ENCODE measurements at places on chromosomes 3 and 15.

GRCh38 chr15:90160781-90161727 is 40.1 kb upstream of the SEMA4B start:
- peaks cover 18% of the 10 kb centered on the region for H3K4me1 ChIP-seq
- H3K36me3 ChIP-seq: no peaks in the 10 kb centered on the region
- no peak overlapping the region for H3K27ac ChIP-seq
- no peaks in the 10 kb centered on the region for H3K27me3 ChIP-seq
- DNase-seq: no peak

DNA sequence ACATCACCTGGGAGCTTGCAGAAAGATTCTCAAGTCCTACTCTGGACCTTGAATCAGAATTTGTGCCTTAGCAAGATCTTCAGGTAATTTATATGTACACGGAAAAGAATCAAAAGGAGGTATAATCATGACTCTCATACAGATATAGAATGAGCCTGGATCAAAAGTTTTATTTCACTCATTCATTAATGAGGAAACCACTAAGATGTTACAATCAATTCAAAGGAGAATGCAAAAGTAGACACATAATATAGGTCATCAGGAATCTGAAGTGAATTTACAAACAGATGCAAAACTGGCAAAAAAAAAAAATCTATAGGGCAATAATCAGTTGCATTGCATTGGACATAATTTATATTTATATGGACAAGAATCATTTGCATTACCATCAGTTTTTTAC is 195.4 kb upstream of the TLE3 start:
- no peaks in the 10 kb centered on the region for H3K36me3 ChIP-seq
- no peak for DNase-seq
- H3K27ac ChIP-seq: no peak overlapping the region
- H3K4me1 ChIP-seq: no peaks in the 10 kb centered on the region

DNA sequence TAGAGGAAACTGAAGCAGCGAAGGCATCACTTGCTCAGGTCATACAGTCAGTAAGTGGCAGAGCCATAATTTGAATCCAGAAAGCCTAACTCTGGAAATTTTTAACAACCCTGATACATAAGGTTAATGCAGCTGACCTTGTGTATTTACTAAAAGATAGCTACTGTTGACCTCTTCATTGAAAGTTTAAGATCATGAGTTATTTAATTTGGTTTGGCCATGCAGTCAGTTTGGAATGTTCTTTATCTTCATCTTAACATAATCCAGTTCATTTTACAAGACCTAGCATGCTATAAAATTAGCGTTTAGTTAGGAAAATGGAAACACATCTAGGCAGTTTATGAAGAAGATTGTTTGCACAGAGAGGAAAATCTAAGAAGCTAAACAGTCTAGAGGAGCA is 240.9 kb downstream of the RBMS3 start:
- no peak overlapping the region for H3K27ac ChIP-seq
- no peaks in the 10 kb centered on the region for H3K4me1 ChIP-seq

DNA sequence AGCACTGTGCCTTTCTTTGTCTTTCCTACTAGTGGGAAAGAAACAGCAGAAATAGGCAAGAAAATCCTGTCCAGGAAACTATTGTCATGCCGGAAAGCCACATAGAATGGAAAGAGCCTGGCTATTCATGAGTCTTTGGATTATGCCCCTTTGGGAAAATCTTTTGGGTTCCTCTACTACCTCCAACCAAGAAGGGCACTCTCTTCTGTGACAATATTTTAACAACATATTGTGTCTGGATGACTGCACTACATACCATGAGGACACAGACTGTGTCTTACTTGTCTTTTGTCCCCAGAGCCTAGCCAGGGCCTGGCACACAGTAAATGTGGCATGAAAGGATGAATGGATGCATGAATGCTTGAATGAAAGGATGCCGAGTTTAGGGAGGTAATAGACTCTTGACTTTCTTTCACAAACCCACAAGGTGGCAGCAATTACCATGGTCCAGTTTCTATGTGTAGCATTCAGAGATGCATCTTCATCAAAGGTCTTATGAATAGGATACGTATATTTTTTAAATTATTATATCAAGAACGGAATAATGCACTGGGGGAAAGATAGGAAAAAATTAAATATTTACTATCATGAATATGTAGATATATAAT is 30.3 kb downstream of the ARL14 start:
- peak; percentile 71 for DNase-seq
- H3K4me1 ChIP-seq: no peaks in the 10 kb centered on the region
- H3K36me3 ChIP-seq: no peaks in the 10 kb centered on the region
- H3K27me3 ChIP-seq: no peaks in the 10 kb centered on the region

- no peaks in the 10 kb centered on the region for H3K27me3 ChIP-seq
- H3K36me3 ChIP-seq: no peaks in the 10 kb centered on the region
- H3K27ac ChIP-seq: peak overlapping the region; percentile 60
- peak; percentile 78 for DNase-seq
Observed at GRCh38 chr3:195895078-195895860, 13.1 kb downstream of the TNK2 start.

- DNase-seq: no peak
- H3K36me3 ChIP-seq: no peaks in the 10 kb centered on the region
- no peaks in the 10 kb centered on the region for H3K27me3 ChIP-seq
- H3K27ac ChIP-seq: no peak overlapping the region
- no peak overlapping the region for H3K4me3 ChIP-seq
Observed at GRCh38 chr3:130705501-130705900, 41.1 kb downstream of the PIK3R4 start.

GRCh38 chr15:98812716-98813446 is 164.5 kb downstream of the IGF1R start:
- no peaks in the 10 kb centered on the region for H3K36me3 ChIP-seq
- no peak for DNase-seq
- no peaks in the 10 kb centered on the region for H3K27me3 ChIP-seq
- no peak overlapping the region for H3K4me3 ChIP-seq
- no peaks in the 10 kb centered on the region for H3K4me1 ChIP-seq
- no peak overlapping the region for H3K27ac ChIP-seq

GRCh38 chr3:191350396-191351090 is 20.2 kb upstream of the UTS2B start:
- H3K36me3 ChIP-seq: no peaks in the 10 kb centered on the region
- H3K27me3 ChIP-seq: no peaks in the 10 kb centered on the region
- H3K4me1 ChIP-seq: no peaks in the 10 kb centered on the region
- H3K4me3 ChIP-seq: no peak overlapping the region
- no peak overlapping the region for H3K27ac ChIP-seq

GRCh38 chr3:8593021-8593827 is 51.4 kb downstream of the SSUH2 start:
- no peaks in the 10 kb centered on the region for H3K4me1 ChIP-seq
- H3K27me3 ChIP-seq: no peaks in the 10 kb centered on the region
- H3K4me3 ChIP-seq: no peak overlapping the region
- H3K36me3 ChIP-seq: no peaks in the 10 kb centered on the region

DNA sequence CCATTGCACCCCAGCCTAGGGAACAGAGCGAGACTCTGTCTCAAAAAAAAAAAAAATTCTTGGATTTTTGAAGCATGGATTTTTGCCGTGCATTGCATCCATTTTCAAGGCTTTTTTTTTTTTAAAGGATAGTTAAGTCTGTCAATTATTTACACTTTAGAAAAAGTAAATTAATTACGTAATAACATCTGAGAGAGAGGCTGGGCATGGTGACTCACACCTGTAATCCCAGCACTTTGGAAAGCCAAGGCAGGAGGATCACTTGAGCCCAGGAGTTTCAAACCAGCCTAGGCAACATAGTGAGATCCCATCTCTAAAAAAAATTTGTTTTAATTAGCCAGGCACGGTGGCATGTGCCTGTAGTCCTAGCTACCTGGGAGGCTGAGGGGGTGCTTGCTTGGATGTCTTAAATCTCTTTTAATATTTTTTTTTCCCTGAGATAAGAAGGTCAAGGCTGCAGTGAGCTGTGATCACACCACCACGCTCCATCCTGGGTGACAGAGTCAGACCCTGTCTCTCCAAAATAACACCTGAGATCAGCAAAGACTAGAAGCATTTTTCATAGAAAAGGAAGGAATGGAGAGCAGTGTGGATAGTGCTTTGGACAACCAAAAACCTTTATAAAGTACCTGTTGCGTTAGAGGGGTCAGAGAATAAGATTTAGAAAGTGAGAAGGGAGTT is 6.8 kb upstream of the SENP7 start:
- H3K27me3 ChIP-seq: no peaks in the 10 kb centered on the region
- H3K36me3 ChIP-seq: no peaks in the 10 kb centered on the region
- peaks cover 14% of the 10 kb centered on the region for H3K4me1 ChIP-seq
- no peak overlapping the region for H3K4me3 ChIP-seq

- H3K4me3 ChIP-seq: no peak overlapping the region
- H3K4me1 ChIP-seq: no peaks in the 10 kb centered on the region
- no peak for DNase-seq
Observed at GRCh38 chr3:156459434-156459833, 95.5 kb downstream of the SSR3 start.

GRCh38 chr3:197737749-197738462 is 1.2 kb upstream of the RUBCN start:
- peaks cover 30% of the 10 kb centered on the region for H3K4me1 ChIP-seq
- H3K36me3 ChIP-seq: peaks cover 3% of the 10 kb centered on the region
- peak overlapping the region; percentile 95 for H3K27ac ChIP-seq
- no peak for DNase-seq
- H3K27me3 ChIP-seq: no peaks in the 10 kb centered on the region

GRCh38 chr15:60090747-60091146 is 86.6 kb downstream of the FOXB1 start:
- H3K4me1 ChIP-seq: no peaks in the 10 kb centered on the region
- no peak for DNase-seq
- no peaks in the 10 kb centered on the region for H3K27me3 ChIP-seq
- no peaks in the 10 kb centered on the region for H3K36me3 ChIP-seq
- H3K4me3 ChIP-seq: no peak overlapping the region

- H3K27me3 ChIP-seq: no peaks in the 10 kb centered on the region
- H3K27ac ChIP-seq: no peak overlapping the region
- H3K36me3 ChIP-seq: no peaks in the 10 kb centered on the region
- no peak overlapping the region for H3K4me3 ChIP-seq
- DNase-seq: no peak
Observed at GRCh38 chr15:66598095-66598815, 32.5 kb upstream of the LCTL start.

GRCh38 chr15:30901889-30902288 is 1.8 kb upstream of the FAN1 start:
- H3K36me3 ChIP-seq: no peaks in the 10 kb centered on the region
- DNase-seq: no peak
- H3K27ac ChIP-seq: no peak overlapping the region

- H3K4me1 ChIP-seq: no peaks in the 10 kb centered on the region
- no peak overlapping the region for H3K4me3 ChIP-seq
- 0 out of 2 replicates have a peak, but pooled peaks cover 6% of the 10 kb centered on the region for H3K27me3 ChIP-seq
- no peaks in the 10 kb centered on the region for H3K36me3 ChIP-seq
- H3K27ac ChIP-seq: no peak overlapping the region
- DNase-seq: no peak
Observed at GRCh38 chr3:127370906-127371305, 83.1 kb upstream of the PRR20G start.

DNA sequence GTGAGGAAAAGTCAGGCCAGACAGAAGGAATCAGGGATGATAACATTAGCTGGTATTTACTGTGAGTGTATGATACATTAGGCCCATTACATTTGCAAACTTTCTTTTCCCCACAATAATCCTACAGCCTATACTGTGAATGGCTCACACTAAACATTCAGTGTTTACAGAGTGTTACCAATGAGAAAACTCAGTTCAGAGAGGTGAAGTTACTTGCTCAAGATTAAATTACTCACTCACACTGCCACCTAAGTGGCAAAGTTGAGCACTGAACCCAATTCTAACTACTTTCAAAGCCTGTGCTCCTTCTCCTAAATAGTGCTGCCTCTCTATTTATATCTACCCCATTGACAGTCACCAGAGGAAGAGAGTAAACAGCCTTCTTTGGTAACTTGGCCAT is 8.5 kb downstream of the XPC start:
- H3K27me3 ChIP-seq: no peaks in the 10 kb centered on the region
- peaks cover 4% of the 10 kb centered on the region for H3K36me3 ChIP-seq
- H3K27ac ChIP-seq: no peak overlapping the region
- no peak overlapping the region for H3K4me3 ChIP-seq

GRCh38 chr3:152738656-152739055 is 96.3 kb upstream of the P2RY1 start:
- no peaks in the 10 kb centered on the region for H3K36me3 ChIP-seq
- peak; percentile 46 for DNase-seq
- peaks cover 37% of the 10 kb centered on the region for H3K4me1 ChIP-seq
- H3K27ac ChIP-seq: no peak overlapping the region
- no peaks in the 10 kb centered on the region for H3K27me3 ChIP-seq
- no peak overlapping the region for H3K4me3 ChIP-seq

GRCh38 chr3:128468285-128468790 is 1.6 kb upstream of the DNAJB8 start:
- H3K36me3 ChIP-seq: no peaks in the 10 kb centered on the region
- H3K4me3 ChIP-seq: no peak overlapping the region
- no peak overlapping the region for H3K27ac ChIP-seq
- no peak for DNase-seq
- H3K27me3 ChIP-seq: peaks cover 94% of the 10 kb centered on the region
- no peaks in the 10 kb centered on the region for H3K4me1 ChIP-seq

- peak; percentile 32 for DNase-seq
- no peak overlapping the region for H3K4me3 ChIP-seq
- no peak overlapping the region for H3K27ac ChIP-seq
- no peaks in the 10 kb centered on the region for H3K4me1 ChIP-seq
- H3K36me3 ChIP-seq: no peaks in the 10 kb centered on the region
Observed at GRCh38 chr3:88003115-88003755, 55.6 kb downstream of the CGGBP1 start.

- H3K4me1 ChIP-seq: no peaks in the 10 kb centered on the region
- H3K36me3 ChIP-seq: no peaks in the 10 kb centered on the region
- no peak overlapping the region for H3K4me3 ChIP-seq
- DNase-seq: peak; percentile 87
- no peak overlapping the region for H3K27ac ChIP-seq
- no peaks in the 10 kb centered on the region for H3K27me3 ChIP-seq
Observed at GRCh38 chr15:68875377-68876116, 54.8 kb upstream of the SPESP1 start.

DNA sequence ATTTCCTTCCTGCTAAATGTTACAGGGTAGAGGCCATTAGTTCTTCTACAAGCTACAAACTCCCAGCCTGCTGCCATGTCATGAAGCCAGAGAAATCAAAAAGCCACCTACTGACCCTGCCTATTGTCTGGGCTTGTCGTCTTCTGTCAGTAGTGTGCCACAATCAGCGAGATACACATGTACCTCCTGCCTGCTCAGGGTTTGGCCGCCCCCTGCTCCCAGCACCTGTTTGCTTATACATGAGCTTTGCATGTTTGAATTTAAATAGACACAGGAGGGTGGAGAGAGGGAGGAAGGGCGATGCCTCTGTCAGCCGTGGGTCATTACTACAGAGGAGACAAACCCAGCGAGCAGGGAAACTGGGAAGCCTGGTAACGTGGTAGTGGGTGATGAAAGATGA is 106.1 kb downstream of the ROBO2 start:
- DNase-seq: no peak
- no peak overlapping the region for H3K4me3 ChIP-seq
- H3K36me3 ChIP-seq: no peaks in the 10 kb centered on the region
- no peak overlapping the region for H3K27ac ChIP-seq
- no peaks in the 10 kb centered on the region for H3K27me3 ChIP-seq

- peaks cover 14% of the 10 kb centered on the region for H3K27me3 ChIP-seq
- no peaks in the 10 kb centered on the region for H3K4me1 ChIP-seq
- H3K27ac ChIP-seq: no peak overlapping the region
- H3K4me3 ChIP-seq: no peak overlapping the region
- DNase-seq: no peak
- no peaks in the 10 kb centered on the region for H3K36me3 ChIP-seq
Observed at GRCh38 chr3:179454887-179455286, 3.6 kb upstream of the GNB4 start.
